Panc1 (cell line): ENCODE measurements at places on chromosomes 1 and 21. TPM values are rescaled to one million over a fixed set of nuclear protein-coding genes. Genes with fewer than 3 reads are reported as not detected.
A peak's percentile ranks its signal among the peaks of the same experiment; 100 is the strongest.

RGS13 gene
- total RNA-seq = not detected

CNKSR1 gene
- 13.7 TPM for total RNA-seq

C8B gene
- not detected for total RNA-seq

LYSMD1 gene
- total RNA-seq = 5.1 TPM

CADM3 gene
- total RNA-seq = 0.28 TPM

UBXN10 gene
- total RNA-seq = 0.05 TPM

SPRR2D gene
- total RNA-seq = not detected

ZNF697 gene
- 7.1 TPM for total RNA-seq

DNA sequence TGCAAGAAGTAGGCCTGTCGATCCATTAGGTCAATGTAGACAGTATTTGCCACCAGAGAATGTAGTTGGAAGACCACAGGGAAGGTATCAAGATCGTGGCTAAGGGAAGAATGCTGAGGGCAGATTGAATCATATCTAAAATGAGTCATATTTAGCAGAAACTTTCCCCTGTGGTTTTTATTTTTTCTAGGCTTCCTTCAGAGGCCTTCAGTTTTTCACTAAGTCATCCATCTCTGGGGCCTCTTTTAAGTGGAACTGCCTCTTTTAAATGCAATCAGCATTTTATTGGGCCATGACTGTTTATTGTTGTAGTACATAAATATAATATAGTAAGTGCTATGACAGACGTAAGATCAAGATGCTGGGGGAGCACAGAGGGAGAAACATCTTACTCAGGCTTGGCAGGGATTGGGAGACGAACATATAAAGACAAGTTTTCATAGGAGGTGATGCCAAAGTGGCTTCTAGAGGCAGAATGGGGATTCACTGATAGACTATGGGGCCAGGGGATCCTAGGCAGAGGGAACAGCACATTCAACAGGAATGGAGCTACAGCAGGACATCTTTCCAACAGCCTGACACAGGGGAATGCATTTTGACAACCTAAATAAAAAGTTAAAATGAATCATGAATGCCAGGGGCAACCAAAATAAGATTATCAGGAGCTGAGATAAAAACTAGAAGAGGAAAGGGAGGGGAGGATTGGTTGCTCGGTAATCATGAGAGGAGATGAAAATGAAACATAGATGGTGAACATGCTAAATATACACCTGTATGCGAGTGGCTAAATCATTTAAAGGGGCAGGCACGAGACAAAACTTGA lies 20.1 kb downstream of the UBE2U start:
- no peaks in the 10 kb centered on the region for H3K4me1 ChIP-seq
- H3K4me3 ChIP-seq = no peak overlapping the region
- no peak overlapping the region for H3K27ac ChIP-seq
- H3K27me3 ChIP-seq = no peaks in the 10 kb centered on the region
- no peaks in the 10 kb centered on the region for H3K36me3 ChIP-seq

GRCh38 chr1:150176593-150176992 lies 26.9 kb downstream of the PLEKHO1 start:
- no peak overlapping the region for H3K27ac ChIP-seq
- H3K4me3 ChIP-seq = no peak overlapping the region
- no peaks in the 10 kb centered on the region for H3K36me3 ChIP-seq

DNA sequence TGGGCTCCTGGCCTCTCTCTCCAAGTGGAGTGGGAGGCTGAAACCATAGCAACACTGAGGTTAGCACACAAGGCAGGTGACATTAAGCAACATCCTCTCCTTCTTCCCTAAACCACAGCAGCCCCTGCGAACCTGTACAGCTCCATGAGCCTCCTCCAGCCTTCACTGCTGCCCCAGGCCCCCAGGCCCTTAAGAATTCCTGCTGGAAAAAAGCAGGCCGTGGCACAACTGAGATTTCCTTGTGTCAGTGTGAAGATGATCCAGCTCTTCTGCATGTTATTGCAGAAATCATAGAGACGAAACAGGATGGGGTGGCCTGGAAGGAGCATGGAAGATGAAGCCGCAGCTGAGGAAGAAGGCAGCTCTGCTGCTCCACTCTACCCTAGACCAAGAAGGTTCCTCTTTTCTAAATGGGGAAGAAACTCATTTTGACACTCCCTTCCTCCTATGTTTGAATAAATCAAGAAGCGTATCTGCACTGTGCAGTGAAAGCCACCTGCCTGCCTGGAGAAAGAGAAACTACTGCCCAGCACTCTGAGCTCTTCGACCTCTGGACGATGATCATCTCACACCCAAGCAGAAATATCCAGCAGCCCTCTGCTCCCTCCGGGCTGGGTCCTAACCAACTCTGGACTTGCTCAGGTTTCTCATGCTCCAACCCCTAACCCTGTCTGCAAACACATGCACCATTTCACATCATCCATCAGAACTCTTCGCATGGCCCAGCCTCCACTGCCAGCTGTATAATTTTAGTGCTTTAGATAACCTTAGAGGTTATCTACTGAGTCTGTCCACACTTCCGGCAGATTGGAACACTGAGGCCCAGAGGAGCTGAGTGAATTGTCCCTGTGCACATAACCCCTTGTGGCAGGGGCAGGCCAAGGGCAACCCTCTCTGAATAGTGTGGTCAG lies 20.7 kb downstream of the SH3BP5L start:
- H3K27ac ChIP-seq = no peak overlapping the region
- no peak for DNase-seq
- no peaks in the 10 kb centered on the region for H3K4me1 ChIP-seq
- H3K4me3 ChIP-seq = no peak overlapping the region
- peaks cover under 1% of the 10 kb centered on the region; the same call in 1 of the 2 replicates for H3K27me3 ChIP-seq

DNA sequence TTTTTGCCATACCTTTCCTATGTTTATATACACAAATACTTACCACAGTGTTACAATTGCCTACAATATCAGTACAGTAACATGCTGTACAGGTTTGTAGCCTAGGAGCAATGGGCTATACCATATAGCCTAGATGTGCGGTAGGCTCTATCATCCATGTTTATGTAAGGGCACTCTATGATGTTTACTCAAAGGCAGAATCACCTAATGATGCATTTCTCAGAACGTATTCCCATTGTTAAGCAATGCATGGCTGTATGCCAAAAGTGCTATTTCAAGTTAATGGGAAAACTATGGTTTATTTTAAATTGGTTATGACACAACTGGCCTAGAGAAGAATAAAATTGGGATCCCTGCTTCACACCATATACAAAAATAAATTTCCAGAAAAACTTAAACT lies 36.9 kb upstream of the DISP1 start:
- H3K4me1 ChIP-seq = no peaks in the 10 kb centered on the region
- H3K4me3 ChIP-seq = no peak overlapping the region
- no peak overlapping the region for H3K27ac ChIP-seq
- H3K36me3 ChIP-seq = no peaks in the 10 kb centered on the region

- DNase-seq = no peak
- H3K4me3 ChIP-seq = no peak overlapping the region
- no peaks in the 10 kb centered on the region for H3K36me3 ChIP-seq
- H3K4me1 ChIP-seq = no peaks in the 10 kb centered on the region
- H3K27me3 ChIP-seq = no peaks in the 10 kb centered on the region
- no peak overlapping the region for H3K27ac ChIP-seq
These were observed 37.3 kb upstream of the ACTL8 start for GRCh38 chr1:17717594-17718535.

DNA sequence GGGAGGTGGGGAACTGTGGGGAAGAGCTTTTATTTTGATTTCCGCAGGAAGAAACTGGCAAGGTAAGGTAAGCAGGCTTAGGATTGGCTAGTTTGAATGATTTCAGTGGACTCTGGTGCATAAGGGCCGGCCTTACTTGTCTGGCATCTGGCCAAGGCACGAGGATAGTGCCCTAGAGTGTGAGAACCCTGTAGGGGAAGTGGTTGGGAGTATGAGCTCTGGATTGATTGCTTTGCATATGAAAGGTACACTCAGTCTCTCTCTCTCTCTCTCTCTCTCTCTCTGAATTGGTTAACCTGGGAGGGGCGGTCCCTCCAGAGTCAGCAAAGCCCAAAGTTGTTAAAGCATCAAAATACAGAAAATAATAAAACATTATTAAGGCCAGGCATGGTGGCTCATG lies 463.0 kb downstream of the SIPA1L2 start:
- no peaks in the 10 kb centered on the region for H3K36me3 ChIP-seq
- no peak overlapping the region for H3K27ac ChIP-seq

DNA sequence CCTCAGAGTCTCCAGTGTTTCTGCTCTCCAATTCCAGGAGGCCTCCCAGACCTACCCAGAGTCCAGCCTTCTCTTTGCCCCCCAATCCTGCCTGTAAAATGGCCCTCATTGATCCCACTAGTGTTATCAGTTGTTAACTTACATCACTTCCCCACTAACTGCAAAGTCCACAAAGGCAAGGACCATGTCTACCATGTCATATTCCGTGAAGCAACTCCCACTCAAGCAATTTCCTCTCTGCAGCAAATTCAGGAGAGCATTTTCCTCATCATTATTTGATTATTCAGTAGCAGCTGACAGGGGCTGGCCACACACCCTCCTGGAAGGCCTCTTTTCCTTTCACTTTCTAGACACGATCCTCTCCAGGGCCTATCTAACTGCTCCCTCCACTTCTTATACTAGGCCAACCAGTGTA lies 153.5 kb downstream of the RERE start:
- no peaks in the 10 kb centered on the region for H3K36me3 ChIP-seq
- peaks cover 81% of the 10 kb centered on the region for H3K4me1 ChIP-seq
- H3K27ac ChIP-seq = no peak overlapping the region
- H3K4me3 ChIP-seq = no peak overlapping the region
- no peaks in the 10 kb centered on the region for H3K27me3 ChIP-seq

- peaks cover 63% of the 10 kb centered on the region for H3K4me1 ChIP-seq
- H3K36me3 ChIP-seq = no peaks in the 10 kb centered on the region
- DNase-seq = no peak
- no peak overlapping the region; the same call in 1 of the 2 replicates for H3K27ac ChIP-seq
- H3K4me3 ChIP-seq = no peak overlapping the region
- H3K27me3 ChIP-seq = no peaks in the 10 kb centered on the region
These were observed 4.3 kb downstream of the PLCH2 start for GRCh38 chr1:2480236-2480985.

- peaks cover 7% of the 10 kb centered on the region; the same call in 1 of the 2 replicates for H3K4me1 ChIP-seq
- no peak for DNase-seq
- H3K27ac ChIP-seq = no peak overlapping the region
- H3K4me3 ChIP-seq = no peak overlapping the region
- no peaks in the 10 kb centered on the region for H3K36me3 ChIP-seq
These were observed 92.8 kb downstream of the PIK3R3 start for GRCh38 chr1:46039571-46040052.

GRCh38 chr1:14804626-14805025 lies 206.1 kb downstream of the KAZN start:
- no peaks in the 10 kb centered on the region for H3K27me3 ChIP-seq
- H3K36me3 ChIP-seq = no peaks in the 10 kb centered on the region
- H3K4me3 ChIP-seq = no peak overlapping the region

GRCh38 chr1:3170561-3171453 lies 101.8 kb downstream of the PRDM16 start:
- no peaks in the 10 kb centered on the region for H3K36me3 ChIP-seq
- no peaks in the 10 kb centered on the region for H3K27me3 ChIP-seq
- H3K4me3 ChIP-seq = no peak overlapping the region
- no peak overlapping the region for H3K27ac ChIP-seq
- no peak for DNase-seq
- peaks cover 13% of the 10 kb centered on the region for H3K4me1 ChIP-seq

GRCh38 chr1:35269989-35270289 lies 1.4 kb downstream of the ZMYM4 start:
- H3K4me1 ChIP-seq = peaks cover 19% of the 10 kb centered on the region
- H3K36me3 ChIP-seq = peaks cover 8% of the 10 kb centered on the region; the same call in 1 of the 2 replicates
- H3K27ac ChIP-seq = peak overlapping the region; percentile 91

DNA sequence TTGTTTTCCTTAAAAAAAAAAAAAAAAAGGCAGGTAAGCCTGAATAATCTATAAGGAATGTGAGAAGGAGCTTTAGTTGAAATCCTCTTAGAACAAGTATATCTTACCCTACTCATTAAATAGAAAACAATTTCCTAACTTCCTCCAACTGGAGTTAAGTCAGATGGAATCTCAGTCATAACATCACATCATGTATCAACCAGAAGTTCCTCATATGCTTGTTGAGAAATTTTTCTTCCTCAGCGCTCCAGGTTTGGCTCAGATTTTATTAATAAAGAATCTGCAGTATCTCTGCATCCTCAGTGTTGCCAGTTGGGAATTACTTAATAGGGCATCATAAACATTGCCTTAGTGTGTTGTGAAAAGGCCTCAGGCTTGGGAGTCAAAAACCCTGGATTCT lies 37.6 kb downstream of the DUSP10 start:
- H3K36me3 ChIP-seq = no peaks in the 10 kb centered on the region
- H3K27me3 ChIP-seq = no peaks in the 10 kb centered on the region
- no peak overlapping the region for H3K4me3 ChIP-seq
- no peak for DNase-seq
- no peaks in the 10 kb centered on the region for H3K4me1 ChIP-seq

DNA sequence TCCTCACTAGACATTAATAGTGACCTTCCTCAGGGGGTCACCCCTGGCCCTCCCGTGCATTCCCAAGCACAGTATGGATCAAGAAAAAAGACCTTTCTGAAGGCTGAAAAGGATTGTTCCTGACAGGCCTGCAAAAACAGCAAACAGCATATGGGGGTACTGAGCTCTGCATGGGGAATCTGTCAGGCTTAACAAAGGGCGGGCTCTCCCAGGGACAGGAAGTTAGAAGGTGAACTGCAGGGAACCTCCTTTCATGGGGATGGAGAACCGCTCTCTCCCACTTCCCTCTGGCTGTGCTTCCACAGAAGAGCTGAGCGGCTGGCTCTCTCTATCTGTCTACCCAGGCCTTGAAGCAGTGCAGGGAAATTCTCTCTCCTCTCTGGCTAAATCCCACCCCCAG lies 91.7 kb downstream of the DTL start:
- H3K4me1 ChIP-seq = no peaks in the 10 kb centered on the region
- no peaks in the 10 kb centered on the region for H3K36me3 ChIP-seq

GRCh38 chr1:108811611-108812010 lies 45.3 kb downstream of the AKNAD1 start:
- H3K4me1 ChIP-seq = no peaks in the 10 kb centered on the region
- no peak for DNase-seq
- peaks cover 5% of the 10 kb centered on the region; the same call in 1 of the 2 replicates for H3K36me3 ChIP-seq
- H3K27me3 ChIP-seq = no peaks in the 10 kb centered on the region
- no peak overlapping the region for H3K4me3 ChIP-seq

DNA sequence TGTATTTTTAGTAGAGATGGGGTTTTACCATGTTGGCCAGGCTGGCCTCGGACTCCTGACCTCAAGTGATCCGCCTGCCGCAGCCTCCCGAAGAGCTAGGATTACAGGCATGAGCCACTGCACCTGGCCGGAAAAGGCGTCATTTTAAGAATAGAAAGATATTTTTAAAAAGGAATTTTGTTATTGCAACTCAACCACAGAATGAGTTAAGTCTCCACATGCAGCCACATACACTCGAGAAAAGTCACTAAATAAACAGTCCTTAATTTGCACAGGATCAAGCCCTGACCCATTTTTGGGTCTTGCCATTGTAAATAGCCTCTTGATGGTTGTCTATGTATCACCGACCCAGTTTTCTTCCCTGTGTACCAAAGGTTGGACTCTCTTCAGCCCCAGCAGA lies 85.5 kb downstream of the FBXO2 start:
- no peak overlapping the region for H3K27ac ChIP-seq
- no peaks in the 10 kb centered on the region for H3K36me3 ChIP-seq
- H3K4me3 ChIP-seq = no peak overlapping the region
- no peak for DNase-seq
- 0 out of 2 replicates have a peak, but pooled peaks cover 2% of the 10 kb centered on the region for H3K27me3 ChIP-seq
